MG63 (cell line): ENCODE measurements at places on chromosomes 13 and 19.

- peak; percentile 80 for DNase-seq
These were observed at the start of gene HOMER3 for GRCh38 chr19:18940769-18941627. TSS of gene HOMER3 (minus strand) at chr19:18941217. CDS start at chr19:18938982, 2,235 bp downstream.

DNA sequence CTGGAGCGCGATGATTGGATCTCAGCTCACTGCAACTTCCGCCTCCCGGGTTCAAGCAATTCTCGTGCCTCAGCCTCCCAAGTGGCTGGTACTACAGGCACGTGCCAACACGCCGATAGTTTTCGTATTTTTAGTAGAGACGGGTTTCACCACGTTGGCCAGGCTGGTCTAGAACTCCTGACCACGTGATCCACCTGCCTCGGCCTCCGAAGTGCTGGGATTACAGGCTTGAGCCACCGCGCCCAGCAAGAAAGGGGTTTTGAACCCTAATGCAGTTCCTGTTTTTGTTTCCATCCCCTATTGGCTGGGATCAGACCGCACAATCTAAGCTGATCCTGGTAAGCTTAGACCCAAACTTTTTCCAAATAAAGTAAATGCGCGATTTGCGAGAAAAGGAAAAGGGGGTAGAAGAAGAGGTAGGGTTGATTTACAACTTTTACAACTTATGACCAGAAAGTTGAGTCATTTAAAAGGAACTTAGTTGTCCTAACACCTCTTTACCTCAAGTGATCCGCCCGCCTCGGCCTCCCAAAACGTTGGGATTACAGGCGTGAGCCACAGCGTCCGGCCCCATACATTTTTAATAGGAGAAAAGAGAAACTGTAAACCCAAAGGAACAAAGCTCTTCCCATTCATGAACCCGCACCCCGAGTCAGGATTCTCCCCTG, 764 bp downstream of the ZNF626 start:
- DNase-seq, result no peak

- DNase-seq, result peak; percentile 75
These were observed 75.3 kb downstream of the CACNA1A start for GRCh38 chr19:13430790-13431582.

DNA sequence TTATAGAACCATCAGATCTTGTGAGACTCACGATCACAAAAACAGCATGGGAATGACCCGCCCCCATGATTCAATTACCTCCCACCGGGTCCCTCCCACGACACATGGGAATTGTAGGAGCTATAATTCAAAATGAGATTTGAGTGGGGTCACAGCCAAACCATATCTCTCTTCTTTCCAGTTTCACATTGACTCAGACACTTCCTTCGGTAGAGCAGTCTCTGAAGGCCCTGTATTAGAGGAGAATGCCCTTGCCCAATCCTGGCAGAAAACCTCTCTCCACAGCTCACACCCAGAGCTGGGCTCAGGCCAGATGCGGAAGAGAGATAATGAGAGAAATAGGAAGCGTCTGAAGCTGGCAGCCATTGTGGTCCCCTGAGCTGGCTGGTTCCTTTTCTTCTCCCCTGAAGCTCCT, 72.4 kb upstream of the CLDN10 start:
- no peak for DNase-seq

DNA sequence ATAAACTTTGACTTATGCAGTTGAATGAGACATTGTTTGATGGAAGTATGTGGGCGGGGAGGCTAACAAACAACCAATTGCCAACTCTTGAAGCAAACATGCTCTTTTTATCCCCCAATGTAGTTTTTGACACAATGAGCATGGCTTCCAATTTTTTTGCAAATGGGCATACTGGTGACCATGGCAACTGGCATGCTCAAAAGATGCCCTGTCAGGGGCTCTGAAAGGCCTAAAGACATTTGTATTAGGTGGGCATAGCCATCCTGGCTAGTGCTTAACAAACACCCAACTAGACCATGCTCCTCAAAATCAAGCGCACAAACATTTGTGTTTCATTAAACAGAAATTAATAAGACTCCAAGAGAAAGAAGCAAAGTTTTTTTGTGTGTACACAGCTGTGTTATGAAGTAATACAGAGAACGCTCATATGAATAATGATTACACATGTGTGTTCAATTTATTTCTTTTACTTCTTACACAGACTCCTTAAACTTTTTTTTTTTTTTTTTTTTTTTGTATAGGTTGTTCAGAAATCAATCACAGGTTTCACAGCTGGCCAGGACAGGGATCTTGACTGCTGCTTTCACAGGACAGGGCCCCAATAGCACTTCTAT, 95.6 kb downstream of the DLEU7 start:
- DNase-seq, result no peak
